ENCODE measurements at places on chromosomes 6 and 20.

DNA sequence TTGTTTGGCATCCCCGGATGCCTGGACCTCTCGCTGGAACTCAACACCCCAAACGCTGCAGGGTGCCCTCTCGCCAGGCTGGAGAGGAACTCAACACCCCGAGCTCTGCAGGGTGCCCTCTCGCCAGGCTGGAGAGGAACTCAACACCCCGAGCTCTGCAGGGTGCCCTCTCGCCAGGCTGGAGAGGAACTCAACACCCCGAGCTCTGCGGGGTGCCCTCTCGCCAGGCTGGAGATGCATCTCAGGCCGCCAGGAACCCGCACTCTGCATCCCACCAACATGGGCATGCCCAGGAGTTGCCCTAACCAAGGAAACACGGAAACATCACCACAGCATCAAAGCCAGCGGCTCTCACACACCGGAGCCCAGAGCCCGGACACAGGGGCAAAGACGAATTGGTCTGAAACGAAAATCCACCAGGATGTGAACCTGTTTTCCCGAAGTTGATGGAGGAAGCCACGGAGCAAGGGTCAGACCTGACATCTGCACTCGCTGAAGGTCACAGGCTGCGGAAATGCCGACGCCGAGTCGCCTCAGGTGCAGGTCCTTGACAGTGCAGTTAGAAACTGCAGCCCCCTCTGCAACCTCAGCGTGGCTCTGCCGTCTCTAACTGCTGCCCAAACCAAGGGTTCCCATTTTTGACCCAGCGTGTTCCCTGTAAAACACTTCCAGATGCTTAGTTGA is 37.5 kb downstream of the DLL1 start:
- DNase-seq: no peak

GRCh38 chr6:35439308-35439707 is 12.8 kb upstream of the FANCE start:
- DNase-seq: no peak

- DNase-seq: no peak
Measured at GRCh38 chr6:14454473-14454775, 336.9 kb downstream of the CD83 start.

GRCh38 chr6:304833-305370 is 12.6 kb downstream of the DUSP22 start:
- no peak for DNase-seq

- peak; percentile 81 for DNase-seq
Measured at GRCh38 chr6:16690608-16691142, 70.6 kb downstream of the ATXN1 start.

DNA sequence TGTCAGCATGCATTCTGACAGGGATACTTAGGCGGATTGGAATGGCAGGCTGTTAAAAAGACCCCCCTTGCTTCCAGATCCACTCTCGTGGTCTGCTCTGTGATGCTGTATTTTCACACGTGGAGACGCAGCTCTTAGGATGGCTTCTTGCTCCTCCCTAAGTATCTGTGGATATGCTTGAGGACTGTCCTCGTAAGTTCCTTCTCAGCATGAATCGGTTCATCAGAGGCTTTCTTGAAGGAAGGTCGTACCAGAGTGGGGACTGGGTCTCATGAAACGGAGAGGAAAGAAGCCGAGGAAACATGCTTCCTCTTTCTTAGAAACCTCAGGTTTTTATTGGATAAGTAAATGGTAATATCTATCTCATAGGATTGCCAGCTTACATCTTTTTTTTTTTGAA is 220.4 kb downstream of the FARS2 start:
- DNase-seq: no peak

DNA sequence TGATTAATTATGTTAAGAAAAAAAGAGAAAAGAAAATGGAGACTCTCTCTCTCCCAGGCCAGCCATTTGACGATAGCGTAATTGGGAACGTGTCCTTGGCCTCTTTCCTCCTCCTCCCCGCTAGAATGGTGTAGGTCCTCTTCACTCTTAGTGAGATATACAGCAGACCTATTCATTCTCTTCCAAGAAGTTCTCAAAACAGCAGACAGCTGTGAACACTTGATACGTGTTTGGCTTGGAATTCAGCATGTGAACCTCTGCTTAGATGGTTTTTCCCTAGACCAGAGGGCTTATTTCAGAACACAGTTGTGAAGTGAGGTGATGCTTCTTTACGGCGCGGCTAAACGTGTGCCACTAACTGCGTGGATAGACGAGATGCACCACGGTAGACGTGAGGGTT is 32.6 kb upstream of the TULP4 start:
- no peak for DNase-seq

DNA sequence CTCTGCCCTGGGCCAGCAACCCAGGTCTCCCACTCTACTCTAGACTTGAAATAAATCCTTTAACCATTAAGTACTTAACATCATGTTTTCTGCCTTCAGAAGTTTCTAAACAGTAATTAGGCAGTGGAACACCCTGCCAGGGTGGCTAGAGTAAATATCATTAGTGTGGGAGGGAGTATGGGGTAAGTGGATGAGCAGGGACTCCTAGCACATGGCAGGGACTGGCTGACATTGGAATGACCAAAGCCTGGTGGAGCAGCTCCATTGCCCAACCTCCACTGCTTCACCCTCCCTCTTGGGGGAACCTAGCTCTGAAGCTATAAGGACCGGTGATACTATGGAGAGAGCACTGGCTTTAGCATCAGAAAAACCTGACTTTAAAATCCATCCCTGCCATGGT is 167.1 kb downstream of the MAFB start:
- DNase-seq: no peak

GRCh38 chr6:163554663-163555062 is 140.1 kb downstream of the QKI start:
- DNase-seq: peak; percentile 55

DNA sequence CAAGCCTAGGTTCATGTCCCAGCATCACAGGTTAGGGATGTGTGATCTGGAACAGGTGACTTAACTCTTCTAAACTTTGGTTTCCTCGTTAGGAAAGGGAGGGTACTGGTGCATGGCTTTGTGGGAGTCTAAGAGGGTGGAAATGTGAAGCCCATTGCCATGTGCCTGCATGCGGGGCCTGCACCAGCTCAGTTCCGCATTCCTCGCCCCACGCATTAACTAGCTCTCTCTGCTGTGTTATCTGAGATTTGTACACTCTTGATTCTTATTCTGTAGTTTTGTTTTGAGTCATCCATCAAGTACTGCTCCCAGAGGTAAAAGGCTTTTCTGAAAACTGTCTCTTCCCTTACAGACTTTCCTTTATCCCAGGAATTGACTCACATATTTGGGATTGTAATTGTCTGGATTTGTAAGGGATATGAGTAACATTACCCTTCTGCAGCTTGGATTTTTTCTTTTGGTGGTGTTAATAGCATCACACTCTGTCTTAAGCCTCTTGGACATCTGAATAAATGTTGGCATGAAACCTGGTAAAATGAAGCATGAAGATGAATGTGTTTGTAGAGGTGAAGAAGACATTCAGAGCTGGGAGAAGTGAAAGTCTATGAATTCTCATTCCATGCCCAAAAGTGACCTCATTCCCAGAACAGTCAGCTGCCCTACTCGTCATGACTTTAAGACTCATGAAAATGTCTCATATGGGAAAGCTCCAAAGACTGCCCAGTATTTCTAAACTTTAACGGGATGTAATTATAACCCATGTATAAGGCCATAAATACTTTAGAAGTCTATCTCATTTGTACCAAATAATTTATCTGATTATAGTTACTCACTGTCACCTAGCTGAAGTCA is 357.3 kb downstream of the FOXA2 start:
- no peak for DNase-seq

DNA sequence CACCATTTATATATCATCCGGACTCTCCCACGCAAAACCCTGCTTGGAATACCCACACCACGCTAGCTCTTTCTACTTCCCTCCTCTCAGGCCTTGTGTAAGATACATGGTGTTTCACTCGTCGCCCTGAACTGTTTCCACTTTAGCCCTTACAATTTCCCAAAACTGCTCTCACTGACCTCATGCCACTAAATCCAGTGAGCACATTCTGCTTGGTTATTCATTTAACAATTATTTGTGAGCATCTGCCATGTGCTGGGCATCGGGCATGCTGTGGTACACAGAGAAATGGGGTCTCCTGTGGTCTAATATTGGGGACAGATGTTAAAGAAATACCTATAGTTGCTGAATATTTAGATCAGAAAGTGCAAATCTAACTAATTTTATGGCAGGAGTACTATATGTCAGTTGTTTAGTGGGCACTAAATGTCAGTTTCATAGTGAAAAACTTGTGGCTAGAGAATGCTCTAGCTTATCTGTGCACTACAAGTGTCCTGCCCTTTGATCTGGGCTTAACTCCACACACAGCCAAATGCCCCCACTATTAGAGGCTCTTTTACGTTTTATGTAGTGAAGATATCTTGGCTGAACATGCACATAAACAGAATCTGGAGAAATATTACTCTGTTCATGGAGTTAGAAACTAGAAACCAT is 41.0 kb downstream of the PLEKHG1 start:
- DNase-seq: no peak

GRCh38 chr6:110020888-110021287 is 42.8 kb downstream of the GPR6 start:
- no peak for DNase-seq

- DNase-seq: no peak
Measured at GRCh38 chr20:41365777-41366545, 657 bp downstream of the EMILIN3 start.

DNA sequence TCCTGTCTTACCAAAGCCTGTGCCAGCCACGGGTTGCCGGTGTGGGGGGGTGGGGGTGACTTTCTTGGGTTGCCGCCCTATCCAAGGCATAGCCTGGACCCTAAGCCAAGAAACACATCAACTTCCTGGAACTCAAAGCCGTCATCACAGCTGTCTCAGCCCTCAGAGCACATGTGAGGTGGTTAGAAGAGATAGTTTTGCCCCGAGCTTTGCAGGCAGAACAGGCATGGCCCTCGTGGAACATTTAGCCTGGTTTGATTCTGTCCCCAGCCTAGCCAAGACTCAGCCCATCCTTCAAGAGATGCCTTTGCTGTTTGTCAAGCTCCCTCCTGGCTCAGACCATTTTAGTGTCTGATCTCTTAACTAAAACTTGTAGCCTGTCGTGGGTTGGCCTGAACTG is 64.9 kb downstream of the RREB1 start:
- peak; percentile 54 for DNase-seq

DNA sequence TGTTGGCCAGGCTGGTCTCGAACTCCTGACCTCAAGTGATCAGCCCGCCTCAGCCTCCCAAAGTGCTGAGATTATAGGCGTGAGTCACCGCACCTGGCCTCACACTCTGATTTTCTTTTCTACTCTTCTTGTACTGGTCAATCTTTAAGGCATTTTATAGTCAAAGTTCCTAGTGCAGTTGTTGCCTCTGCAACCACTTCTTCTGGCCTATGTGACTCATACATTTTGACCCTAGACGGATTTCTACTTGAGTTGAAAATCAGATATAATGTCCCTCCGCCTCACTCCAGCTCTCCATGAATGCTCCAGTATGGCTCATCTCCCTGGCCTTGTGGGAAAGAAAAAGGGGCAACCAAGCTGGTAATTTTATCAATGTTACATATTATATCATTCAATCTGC is 42.4 kb downstream of the TNFRSF21 start:
- peak; percentile 60 for DNase-seq

DNA sequence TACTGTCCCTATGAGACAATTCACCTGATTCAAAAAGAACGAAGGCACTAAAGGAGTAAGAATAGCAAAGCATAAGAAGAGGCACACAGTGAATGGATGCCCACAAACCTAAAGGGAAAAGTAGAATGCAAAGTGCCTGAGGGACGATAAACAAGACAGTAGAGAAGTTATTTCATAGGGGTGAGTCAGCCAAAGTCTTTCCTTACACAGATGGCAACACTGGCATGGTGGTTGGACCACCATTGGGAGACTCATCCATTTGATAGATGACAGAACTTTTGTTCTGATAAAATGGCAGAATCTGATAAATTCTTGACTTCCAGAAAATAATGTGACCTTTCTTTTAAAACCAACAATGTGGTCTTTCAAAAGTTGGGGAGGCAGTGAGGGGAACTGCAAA is 148.1 kb upstream of the HDAC2 start:
- no peak for DNase-seq

GRCh38 chr6:141664744-141665143 is 468.0 kb upstream of the GJE1 start:
- DNase-seq: no peak

DNA sequence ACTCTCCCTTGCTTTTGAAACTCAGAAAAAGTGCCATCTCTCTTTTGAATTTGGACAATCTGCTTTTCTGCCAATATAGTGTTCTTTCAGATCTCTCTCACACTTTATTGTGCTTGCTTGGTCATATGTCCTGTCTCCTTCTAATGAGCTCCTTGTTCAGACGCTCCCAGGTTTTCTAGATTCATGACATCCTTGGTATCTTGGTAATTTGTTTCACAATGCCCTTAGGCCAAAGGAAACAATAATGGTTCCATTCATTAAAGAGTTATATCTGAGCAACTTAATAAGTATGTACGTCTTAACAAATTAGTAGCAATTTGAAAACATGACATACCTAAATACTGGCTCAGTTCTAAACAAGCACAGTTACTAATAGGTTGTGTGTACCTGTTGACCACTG is 293.4 kb upstream of the SPTLC3 start:
- no peak for DNase-seq

GRCh38 chr6:29656157-29656556 is 735 bp upstream of the MOG start:
- DNase-seq: no peak

GRCh38 chr6:136859430-136859829 is 37.0 kb downstream of the PEX7 start:
- DNase-seq: no peak

DNA sequence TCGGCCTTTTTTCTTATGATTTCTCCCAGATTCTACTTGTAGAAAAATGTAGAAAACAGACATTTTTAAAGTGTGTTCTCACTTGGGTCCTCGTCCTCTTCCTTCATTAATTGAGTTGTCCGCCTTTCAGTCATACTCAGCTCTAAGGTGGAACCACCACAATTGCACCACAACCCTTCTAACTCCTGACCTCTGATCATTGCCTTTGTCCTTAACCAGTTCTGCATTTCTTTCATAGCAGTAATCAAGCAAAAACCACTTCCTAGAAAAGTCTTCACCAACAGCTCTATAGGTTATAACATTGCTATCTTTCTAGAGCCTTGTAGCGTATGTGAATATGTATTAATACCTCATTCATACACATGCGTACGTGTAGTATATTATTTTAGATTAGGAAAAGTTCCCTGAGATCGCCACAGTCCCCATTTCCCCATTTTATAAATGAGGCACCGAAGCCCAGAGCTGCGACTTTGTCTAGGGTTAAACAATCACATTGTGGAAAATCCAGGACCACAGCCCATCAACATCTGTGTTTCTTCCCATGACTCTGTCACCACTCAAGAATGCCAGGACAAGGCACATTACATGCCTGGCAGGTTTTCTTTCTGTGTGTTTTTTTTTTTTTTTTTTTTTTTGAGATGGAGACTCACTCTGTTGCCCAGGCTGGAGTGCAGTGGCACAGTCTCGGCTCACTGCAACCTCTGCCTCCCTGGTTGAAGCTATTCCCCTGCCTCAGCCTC is 175.5 kb downstream of the BTBD3 start:
- no peak for DNase-seq

GRCh38 chr6:30340589-30341054 is 4.3 kb upstream of the RPP21 start:
- no peak for DNase-seq

- DNase-seq: no peak
Measured at GRCh38 chr6:145327586-145327985, 407.7 kb downstream of the EPM2A start.

GRCh38 chr20:54263116-54263690 is 55.3 kb downstream of the PFDN4 start:
- no peak for DNase-seq

- DNase-seq: no peak
Measured at GRCh38 chr6:109239651-109240321, 142.5 kb downstream of the CD164 start.
